ENCODE measurements at places on chromosomes 13 and 19. TPM values are rescaled to one million over a fixed set of nuclear protein-coding genes. Genes with fewer than 3 reads are reported as not detected.

The FSD1 gene
- total RNA-seq, result 23.8 TPM

The NTN5 gene
- total RNA-seq, result 0.14 TPM

The RFX1 gene
- total RNA-seq, result 7.1 TPM

The CYP4F2 gene
- total RNA-seq, result not detected

The TPTE2 gene
- total RNA-seq, result not detected

The LIG1 gene
- 18.5 TPM for total RNA-seq

The AP3D1 gene
- 106 TPM for total RNA-seq

The COL5A3 gene
- total RNA-seq, result 1.1 TPM

The ZNF331 gene
- 14.0 TPM for total RNA-seq

The MTUS2 gene
- 0.18 TPM for total RNA-seq

The UFM1 gene
- total RNA-seq, result 143 TPM

The TICAM1 gene
- total RNA-seq, result 2.7 TPM

The S1PR5 gene
- total RNA-seq, result 5.4 TPM

The ESD gene
- 93.9 TPM for total RNA-seq

The ADGRE3 gene
- not detected for total RNA-seq

The MEF2B gene
- total RNA-seq, result not detected

The B3GNT8 gene
- total RNA-seq, result 0.88 TPM

The FXYD7 gene
- not detected for total RNA-seq

The TMPRSS9 gene
- total RNA-seq, result not detected

The ZNF560 gene
- 5.8 TPM for total RNA-seq

The KLK10 gene
- total RNA-seq, result not detected

The TJP3 gene
- total RNA-seq, result not detected

The NUP62 gene
- total RNA-seq, result 36.5 TPM

The PSG6 gene
- total RNA-seq, result not detected
